ENCODE measurements at places on chromosomes 5 and 9.

DNA sequence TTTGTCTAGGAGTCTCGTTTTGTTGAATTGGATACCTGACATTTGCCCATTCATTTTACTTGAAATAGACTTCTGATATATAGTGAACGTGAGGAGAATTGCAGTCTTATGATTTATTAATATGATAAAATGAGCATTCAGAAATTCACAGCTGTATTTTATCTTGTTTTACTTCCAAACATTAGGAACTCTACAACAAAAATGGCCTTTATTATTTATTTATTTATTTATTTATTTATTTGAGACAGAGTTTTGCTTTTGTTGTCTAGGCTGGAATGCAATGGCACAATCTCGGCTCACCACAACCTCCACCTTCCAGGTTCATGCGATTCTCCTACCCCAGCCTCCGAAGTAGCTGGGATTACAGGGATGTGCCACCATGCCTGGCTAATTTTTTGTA, 61.2 kb downstream of the RAB24 start:
- no peaks in the 10 kb centered on the region for H3K27me3 ChIP-seq
- H3K4me1 ChIP-seq = no peaks in the 10 kb centered on the region
- H3K4me3 ChIP-seq = no peak overlapping the region
- peaks cover 96% of the 10 kb centered on the region for H3K36me3 ChIP-seq
- H3K27ac ChIP-seq = no peak overlapping the region

DNA sequence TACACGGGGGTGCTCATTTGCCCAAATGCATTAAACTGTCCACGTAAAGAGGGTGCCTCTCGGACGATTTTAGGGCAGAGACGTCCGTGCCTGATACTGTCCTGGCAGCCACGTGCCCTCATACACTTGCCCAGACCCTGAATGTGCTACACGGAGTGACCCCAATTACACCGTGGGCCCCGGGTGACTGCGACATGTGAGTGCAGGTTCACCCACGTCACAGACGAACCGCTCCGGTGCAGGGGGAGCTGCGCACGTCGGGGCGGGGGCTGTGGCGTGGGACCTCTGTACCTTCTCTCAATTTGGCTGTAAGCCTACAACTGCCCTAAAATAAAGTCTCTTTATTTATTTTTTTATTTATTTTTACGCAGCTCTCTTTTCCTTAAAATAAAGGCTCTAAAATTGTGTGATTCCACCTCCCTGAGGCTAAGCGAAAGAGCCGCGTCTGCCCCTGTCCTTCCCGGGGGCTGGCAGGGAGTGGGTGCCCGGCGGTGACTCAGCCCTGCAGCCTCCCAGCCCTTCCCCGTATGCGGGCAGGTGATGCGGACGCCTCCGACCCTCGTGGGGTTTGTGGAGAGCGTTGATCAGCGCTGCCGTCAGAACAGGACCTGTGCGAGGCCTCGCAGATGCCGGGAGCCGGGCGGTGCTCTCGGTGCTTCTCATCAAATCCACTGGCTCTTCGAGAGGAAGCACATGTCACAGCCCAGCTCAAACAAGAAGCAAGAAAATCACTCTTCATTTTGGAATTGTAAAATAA, 9.2 kb upstream of the EGFL7 start:
- H3K27me3 ChIP-seq = peaks cover 34% of the 10 kb centered on the region
- DNase-seq = no peak
- peak overlapping the region; percentile 94 for H3K27ac ChIP-seq

GRCh38 chr5:82332064-82332855, 54.1 kb upstream of the RPS23 start:
- H3K4me3 ChIP-seq = no peak overlapping the region
- H3K36me3 ChIP-seq = no peaks in the 10 kb centered on the region
- no peaks in the 10 kb centered on the region for H3K27me3 ChIP-seq
- DNase-seq = no peak

GRCh38 chr5:83919071-83920041, 198.7 kb upstream of the HAPLN1 start:
- no peak overlapping the region for H3K4me3 ChIP-seq
- no peaks in the 10 kb centered on the region for H3K4me1 ChIP-seq
- H3K27me3 ChIP-seq = no peaks in the 10 kb centered on the region
- no peaks in the 10 kb centered on the region for H3K36me3 ChIP-seq

DNA sequence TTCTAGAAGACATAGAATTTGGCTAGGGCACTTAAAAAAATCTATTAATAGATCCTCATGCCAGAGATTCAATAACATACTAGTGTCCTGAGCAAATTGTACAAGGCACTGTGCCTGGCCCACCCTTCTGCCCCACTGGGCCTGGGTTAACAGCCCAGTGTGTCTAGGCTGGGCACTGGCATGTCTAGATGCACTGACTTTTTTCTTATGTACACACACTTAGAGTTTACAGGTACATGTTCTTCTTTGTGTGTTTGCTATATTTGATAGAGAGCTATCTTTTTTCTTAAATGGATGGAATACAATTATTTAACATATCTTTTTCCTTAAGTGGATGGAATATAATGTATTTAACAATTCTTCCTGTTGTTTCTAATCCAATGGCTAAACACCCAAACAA, 241.5 kb downstream of the AUH start:
- H3K4me3 ChIP-seq = no peak overlapping the region
- H3K36me3 ChIP-seq = no peaks in the 10 kb centered on the region
- H3K27me3 ChIP-seq = no peaks in the 10 kb centered on the region

All from lower lobe of right lung (tissue), 2 donors.